Activated CD4-positive, alpha-beta T cell treated with anti-CD3 and anti-CD28 coated beads for 1 hour (primary cell): ENCODE measurements at places on chromosomes 5 and 9.

DNA sequence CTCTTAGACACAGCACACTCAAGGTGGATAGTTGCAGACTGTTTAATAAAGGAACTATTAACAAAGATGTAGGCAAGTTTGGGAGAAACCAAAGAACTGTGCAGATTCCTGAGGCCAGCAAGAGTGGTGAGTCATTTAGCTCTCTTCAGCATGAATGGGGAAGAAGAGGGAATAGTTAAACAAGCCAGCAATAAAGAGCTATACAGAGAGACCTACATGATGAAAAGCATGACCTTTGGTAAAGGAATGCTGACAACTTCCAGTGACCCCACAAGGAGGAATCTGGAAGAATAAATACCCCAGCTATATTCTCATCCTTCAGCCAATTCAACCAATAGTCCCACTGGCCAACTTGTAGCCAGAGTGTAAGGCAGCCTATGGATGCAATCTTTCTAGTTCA lies 706.0 kb upstream of the GRAMD2B start:
- no peak for DNase-seq

- no peak for DNase-seq
Observed at GRCh38 chr5:119418606-119419100, 33.6 kb upstream of the HSD17B4 start.

- DNase-seq = no peak
Observed at GRCh38 chr5:72840041-72840440, 23.6 kb downstream of the TNPO1 start.

DNA sequence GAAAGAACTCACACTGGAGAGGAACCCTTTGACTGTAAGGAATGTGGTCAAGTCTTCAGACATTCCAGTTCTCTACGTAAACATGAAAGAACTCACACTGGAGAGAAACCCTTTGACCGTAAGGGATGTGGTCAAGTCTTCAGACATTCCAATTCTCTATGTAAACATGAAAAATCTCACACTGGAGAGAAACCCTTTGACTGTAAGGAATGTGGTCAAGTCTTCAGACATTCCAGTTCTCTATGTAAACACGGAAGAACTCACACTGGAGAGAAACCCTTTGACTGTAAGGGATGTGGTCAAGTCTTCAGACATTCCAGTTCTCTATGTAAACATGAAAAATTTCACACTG lies 32.6 kb downstream of the MAPK9 start:
- DNase-seq = no peak

- no peak for DNase-seq
Observed at GRCh38 chr5:132754947-132755346, 7.7 kb downstream of the CCNI2 start.

GRCh38 chr9:90086101-90086511 lies 481.3 kb downstream of the GADD45G start:
- DNase-seq = no peak
